CD4-positive, alpha-beta T cell treated with Interleukin-15 for 1 hour (primary cell): ENCODE measurements at places on chromosomes 13 and 19.

GRCh38 chr13:36530050-36530789 lies 97.9 kb downstream of the CCNA1 start:
- DNase-seq: no peak

DNA sequence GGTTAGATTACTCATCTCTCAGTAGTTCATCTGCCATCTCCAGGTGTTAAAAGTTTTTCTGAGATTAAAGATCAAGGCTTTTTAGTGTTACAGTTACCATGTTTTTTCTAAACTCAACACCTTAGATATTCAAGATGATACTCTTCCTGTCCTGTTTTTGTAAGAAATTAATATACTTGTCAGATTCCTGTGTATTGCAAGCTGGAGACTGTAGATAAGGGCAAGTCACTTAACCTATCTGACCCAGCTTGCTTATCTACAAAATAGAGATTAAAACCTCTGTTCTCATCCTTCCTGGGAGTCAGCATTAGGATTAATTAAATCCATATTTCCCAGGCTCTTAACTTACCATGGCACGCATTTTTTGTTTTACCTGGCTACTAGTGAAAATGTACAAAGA lies 25.2 kb downstream of the SUGT1 start:
- DNase-seq: no peak

DNA sequence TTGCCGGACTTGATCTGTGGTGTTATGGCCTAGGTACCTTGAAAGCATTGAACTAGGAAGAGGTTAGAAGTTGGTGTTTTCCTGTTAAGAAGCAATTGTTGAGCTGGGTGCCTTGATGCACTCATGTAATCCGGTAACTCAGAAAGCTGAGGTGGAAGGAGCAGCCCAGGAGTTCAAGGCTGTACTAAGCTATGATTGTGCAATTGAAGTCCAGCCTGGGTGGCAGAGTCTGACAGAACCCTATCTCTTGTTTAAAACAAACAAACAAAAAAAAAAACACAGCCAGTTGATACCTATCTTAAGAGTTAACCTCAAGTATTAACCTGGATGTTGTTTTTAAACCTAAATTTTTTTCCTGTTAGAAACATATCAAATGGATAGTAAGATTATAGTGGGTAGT lies 19.3 kb downstream of the SAFB start:
- DNase-seq: no peak

DNA sequence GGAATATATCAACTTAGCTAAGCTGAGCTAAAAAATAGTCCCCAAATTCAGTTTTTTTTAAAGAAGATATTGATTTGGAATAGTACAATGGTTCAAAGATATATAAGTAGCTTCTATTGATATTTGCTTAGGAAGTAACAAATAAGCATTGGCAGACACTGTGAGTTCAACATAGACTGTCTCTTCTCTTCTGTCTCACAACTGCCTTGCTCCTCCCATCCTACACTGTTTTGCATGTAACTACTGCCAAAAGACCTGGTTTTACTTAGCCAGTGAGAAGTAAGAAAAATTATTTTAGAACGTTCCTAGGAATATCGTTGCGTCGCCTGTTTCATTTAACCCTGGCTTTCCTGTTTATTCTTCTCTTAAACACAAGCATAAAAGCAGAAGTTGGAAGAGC lies 859.0 kb upstream of the SPRY2 start:
- DNase-seq: no peak

DNA sequence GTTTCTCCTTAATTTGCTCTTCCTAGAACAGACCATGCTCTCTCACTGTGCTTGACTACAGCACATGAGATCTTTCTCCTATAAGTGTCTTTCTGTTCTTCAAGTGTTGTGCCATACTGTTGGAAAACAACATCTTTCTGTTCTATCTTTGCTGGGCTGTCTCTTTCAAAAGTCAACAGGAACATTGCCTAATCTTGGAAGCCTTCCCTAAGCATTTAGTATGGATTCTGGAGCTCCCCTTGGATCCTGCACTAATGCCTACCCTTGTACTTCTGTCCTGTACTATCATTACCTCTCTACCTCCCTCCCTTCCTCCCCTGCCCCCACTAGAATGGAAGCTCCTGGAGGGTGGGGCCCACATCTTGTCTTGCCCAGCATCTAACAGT lies 26.8 kb downstream of the STARD13 start:
- no peak for DNase-seq

- no peak for DNase-seq
These were observed 39.5 kb upstream of the ZNF536 start for GRCh38 chr19:30332445-30333234.

- DNase-seq: no peak
These were observed 74.5 kb downstream of the CYSLTR2 start for GRCh38 chr13:48728226-48728625.

DNA sequence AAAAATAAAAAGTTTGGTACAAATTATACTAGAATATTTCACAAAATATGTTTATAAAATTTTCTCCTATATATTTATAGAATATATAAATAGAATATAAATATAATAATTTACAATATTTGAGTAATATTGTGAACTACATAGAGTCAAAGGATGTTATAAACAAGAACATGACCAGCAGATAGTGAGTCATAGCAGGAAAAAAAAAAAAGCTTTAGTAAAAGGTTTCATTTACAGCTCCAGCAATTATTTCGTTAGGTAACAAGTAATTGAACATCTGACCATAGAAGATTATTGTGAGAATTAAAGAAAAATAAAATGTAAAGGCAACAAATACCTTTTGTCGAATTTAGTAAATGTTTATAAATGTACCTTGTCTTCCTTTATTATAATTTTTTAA lies 864.1 kb downstream of the PCDH17 start:
- DNase-seq: no peak
